Muscle of arm (tissue), 14 donors: ENCODE measurements at places on chromosomes 16 and 17. TPM values are rescaled to one million over a fixed set of nuclear protein-coding genes. Genes with fewer than 3 reads are reported as not detected.

- no peak for DNase-seq
These were observed 37.1 kb upstream of the AMZ2 start for GRCh38 chr17:68210570-68211315.

GRCh38 chr16:9955677-9956076 is 226.6 kb downstream of the GRIN2A start:
- no peak for DNase-seq

- DNase-seq: no peak
These were observed 59.9 kb upstream of the GRIN2A start for GRCh38 chr16:10242097-10242496.

- DNase-seq: no peak
These were observed 3.5 kb downstream of the SEC14L1 start for GRCh38 chr17:77144227-77144626.

DNA sequence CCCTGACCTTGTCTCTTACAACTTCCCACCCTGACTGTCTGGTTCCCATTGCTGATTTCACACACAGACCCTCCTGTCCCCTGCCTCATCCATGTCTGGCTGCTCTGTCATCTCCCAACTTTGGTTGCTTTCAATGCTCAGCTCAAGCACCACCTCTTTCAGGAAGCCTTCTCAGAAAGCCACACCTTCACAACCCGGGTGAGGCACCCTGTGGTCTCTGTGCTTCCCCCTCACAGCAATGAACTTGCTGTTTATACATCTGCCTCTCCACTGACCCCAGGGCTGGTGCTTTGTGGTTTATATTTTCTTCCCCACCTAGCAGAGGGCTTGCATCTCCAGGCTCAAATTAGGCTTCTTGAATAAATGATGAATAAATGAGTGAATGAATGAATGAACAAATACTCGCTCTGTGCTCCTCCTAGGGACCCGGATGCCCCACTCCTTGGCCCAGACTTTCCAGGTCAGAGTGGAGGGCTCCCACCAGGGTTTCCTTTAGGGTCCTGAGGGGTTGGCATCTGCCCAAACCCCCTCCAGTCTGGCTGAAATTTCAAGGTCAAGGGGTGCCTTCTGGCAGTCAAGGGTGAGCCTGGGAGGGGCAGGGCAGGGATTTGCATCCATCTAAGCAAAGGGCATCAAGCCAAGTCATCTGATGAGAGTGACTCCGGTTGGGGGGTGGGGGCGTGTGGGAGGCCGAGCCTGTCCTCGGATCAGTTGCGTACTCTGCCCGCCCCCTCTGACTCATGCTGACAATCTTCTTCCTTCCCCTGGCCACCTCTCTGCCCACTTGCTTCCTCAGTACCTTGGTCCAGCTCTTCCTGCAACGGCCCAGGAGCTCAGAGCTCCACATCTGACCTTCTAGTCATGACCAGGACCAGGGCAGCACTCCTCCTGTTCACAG is at the start of gene ITGAX:
Gene ITGAX (plus strand): TSS at position 783 of the 898 bp plus-strand sequence. CDS start 79 bp downstream, at position 862.
- no peak for DNase-seq

GRCh38 chr17:50026046-50026675 is 29.7 kb upstream of the ITGA3 start:
- DNase-seq: no peak

DNA sequence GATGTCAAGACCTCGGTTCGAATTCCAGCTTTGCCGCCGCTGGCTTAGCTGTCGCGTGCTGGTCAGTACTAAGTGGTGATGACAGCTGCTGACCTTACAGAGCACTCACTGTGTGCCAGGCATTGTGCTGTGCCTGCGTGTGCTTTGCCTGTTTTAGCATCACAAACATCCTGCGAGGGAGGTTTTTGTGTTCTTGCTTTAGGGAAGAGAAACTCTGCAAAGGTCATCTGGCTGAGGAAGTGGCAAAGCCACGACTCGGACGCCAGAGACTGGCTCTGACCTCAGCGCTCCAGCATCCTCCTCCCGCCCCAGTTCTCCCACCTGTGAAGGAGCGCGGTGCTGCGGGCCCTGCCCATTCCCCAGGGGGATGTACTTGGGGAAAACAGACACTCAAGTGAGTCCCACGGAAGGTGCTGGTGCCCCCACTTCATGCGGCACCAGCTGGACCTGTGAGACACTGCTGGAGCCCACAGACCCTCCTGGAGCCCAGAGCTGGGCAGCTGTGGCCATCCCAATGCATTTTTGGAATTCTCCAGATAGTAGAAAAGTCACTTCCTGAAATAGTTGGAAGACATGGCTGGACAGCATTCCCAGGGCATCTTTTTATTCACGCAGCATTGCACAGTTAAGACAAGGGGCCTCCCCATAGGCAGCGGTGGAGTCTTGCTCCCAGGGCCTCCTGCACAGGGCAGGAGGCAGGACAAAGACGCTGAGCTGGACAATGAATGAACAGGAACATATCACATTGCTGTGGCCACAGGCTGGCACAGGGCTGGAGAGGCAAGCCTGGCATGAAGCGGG is 20.0 kb upstream of the HERPUD1 start:
- no peak for DNase-seq

GRCh38 chr17:9298776-9299295 is 276.8 kb downstream of the STX8 start:
- no peak for DNase-seq

DNA sequence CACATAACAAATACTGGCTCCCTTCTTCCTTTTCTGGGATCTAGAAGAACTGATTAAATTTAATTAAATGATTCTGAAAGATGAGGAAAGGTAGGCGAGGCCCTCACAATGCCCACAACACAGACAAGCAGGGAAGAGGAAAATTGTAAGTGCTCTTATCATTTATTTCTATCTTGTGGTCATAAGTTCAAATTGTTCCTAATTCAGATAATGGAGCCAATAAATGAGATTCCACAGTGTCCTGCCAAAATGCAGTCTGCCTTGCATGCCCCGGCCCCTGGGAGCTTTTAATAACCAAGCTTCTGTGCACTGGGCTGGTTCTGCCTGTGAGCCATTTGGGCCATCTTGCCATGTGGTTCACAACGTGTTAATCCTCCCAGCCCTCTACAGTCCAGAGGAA is 97.0 kb downstream of the CMC2 start:
- no peak for DNase-seq

DNA sequence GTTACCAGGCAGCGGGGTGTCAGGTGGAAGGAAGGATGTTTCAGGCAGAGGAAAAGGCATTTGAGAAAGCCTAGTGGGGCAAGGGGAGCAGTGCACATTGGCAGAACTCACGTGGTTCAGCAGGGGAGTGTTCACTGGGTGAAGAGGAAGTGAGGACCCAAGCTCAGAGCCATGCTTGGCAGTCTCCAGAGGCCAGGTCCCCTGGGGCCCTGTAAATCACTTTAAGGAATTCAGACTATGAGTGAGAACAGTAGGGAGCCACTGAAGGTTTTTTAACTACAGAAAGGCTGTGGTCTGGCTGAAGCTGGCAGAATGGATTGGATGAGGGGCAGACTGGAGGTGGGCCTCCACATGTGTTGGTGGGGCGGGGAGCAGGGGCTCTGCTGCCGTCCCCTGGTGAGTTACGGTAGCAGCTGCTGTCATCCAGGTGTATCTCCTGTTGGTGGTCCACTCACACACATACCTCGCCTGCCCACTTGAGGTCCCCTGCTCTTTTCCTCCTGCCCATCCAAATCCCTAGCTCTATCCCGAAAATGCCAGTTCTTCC is 5.1 kb downstream of the CLEC16A start:
- DNase-seq: no peak

GRCh38 chr17:77354670-77355455 is 214.1 kb downstream of the SEC14L1 start:
- DNase-seq: peak; percentile 77

DNA sequence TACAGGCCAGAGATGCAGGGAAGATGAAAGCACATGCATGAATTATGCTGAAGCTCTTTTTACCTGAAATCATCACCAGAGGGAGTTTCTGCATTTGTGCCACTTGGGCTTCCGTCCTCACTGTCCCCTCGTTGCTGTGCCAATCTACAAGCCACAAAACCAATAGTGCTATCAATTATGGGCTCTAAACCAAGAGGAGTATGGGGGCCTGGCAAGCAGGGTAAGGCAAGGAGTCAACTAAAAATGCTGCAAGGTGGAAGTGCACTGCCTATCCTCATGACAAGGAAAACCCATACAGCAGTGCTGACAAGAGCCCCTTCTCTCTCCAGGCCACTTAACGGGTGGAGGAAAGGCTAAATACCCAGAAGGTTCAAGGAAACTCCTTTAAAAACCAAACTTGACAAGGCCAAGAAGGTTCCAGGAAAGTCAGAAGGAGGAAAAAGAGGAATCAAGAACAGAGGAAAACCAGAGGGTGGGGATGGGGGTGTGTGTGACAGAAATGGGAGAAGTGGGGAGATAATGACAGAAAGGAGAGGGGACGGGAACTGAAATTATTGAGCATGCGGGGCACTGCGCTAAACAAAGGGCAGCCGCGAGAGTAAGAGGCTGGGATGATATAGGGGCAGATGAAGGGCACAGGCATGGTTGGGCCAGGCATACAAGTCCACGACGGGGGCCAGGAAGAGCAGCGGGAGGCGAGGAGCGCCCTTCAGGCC is 674 bp downstream of the C17orf75 start:
- DNase-seq: peak; percentile 31

- DNase-seq: no peak
These were observed 1.9 kb downstream of the MYL11 start for GRCh38 chr16:30376461-30376902.

DNA sequence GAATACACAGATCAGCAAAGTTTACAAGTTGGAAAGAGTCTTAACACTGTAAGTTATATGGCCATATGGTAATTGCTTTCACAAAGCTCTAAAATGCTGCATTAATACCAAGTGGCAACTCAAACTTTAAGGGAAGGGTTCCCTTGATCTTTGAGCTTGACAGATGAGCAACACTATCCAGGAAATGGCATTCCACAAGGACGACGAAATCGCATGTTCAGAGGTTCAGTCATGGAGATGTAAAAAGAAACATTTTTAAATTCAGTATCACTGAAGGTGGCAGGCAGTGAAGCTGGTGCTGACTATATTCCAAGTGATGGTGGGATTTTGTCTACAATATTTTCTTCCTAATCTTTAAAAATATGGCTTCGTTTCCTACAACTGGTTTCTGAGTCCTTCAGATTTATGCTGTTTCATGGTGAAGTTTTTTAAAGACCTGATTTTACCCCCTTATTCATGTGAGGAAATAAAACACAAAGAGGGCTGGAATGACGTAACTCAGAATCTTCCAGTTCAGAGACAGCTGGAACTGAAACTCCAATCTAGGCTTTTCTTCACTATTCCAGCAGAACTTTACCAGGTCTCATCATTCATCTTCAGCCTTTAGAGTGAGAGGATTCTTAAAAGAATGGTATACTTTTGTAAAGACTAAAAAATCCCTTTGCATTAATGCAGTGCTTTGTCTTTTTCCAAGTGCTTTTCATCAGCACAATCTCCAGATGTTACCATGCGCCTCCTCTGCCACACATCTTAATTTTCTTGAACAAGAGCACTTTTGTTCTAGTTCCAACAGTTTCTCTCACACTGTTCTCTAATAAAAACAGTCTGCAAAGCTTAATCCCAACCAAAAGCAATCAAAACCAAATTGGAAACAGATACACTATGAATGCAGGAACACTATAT is 20.2 kb downstream of the CHCT1 start:
- DNase-seq: peak; percentile 17

DNA sequence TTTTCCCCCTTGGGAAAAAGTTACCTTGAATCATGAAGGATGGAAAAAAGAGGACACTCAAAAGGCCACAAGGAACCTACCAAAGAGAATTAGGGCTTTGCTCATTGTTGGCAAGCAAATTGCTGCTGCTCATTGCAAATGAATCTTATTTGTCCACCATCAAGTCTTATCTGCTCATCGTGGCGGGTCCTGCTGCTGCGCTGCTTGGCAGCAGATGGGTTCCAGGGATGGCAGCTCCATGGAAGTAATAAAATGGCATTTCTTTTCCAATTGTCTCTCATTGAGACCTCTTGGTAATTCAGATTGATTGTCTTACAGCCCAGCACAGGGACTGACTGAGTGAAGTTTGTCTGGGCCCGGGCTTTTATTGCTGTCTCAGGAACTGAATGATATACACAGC is 118.7 kb downstream of the MRM1 start:
- DNase-seq: no peak

DNA sequence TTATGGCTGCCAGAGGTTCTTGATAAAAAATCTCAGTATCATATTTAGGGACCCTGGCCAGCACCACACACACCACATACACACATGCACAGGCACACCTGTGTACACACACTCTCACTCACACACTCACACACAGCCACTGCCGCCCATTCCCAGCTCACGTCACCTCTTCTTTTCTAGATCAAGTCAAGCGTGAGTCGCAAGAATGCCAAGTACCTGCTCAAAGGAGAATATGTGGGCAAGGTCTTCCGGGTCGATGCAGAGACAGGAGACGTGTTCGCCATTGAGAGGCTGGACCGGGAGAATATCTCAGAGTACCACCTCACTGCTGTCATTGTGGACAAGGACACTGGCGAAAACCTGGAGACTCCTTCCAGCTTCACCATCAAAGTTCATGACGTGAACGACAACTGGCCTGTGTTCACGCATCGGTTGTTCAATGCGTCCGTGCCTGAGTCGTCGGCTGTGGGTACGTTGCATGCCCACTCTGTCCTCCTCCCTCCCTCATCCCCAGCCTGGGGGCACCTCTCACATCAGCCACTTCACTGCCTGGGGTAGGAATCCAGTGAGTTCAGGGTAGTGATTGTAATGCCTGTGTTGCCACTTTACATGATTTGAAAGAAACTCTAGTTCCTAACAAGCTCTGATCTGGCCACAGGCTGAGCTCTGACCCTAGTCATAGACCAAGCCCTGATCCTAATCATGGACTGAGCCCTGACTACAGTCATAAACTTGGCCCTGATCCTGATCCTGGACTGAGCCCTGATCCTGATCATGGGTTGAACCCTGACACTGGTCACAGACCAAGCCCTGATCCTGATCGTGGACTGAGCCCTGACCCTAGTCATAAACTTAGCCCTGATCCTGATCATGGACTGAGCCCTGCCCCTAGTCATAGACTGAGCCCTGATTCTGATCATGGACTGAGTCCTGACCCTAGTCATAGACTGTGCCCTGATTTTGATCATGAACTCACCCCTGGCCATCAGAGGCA is 20.4 kb downstream of the CDH5 start:
- no peak for DNase-seq

- no peak for DNase-seq
These were observed 28.2 kb upstream of the TNFRSF13B start for GRCh38 chr17:16999931-17000625.

The MAPT gene
- not detected for polyA plus RNA-seq

The LPO gene
- polyA plus RNA-seq: 0.37 TPM

The DNAH9 gene
- polyA plus RNA-seq: 0.76 TPM

The PNMT gene
- polyA plus RNA-seq: 3.5 TPM

The AANAT gene
- not detected for polyA plus RNA-seq

The BCO1 gene
- polyA plus RNA-seq: not detected

The SEPTIN1 gene
- 2.2 TPM for polyA plus RNA-seq

The MRPL45 gene
- 59.1 TPM for polyA plus RNA-seq

The SYCE1L gene
- 3.7 TPM for polyA plus RNA-seq

The KCNH6 gene
- not detected for polyA plus RNA-seq

The SPNS1 gene
- 29.0 TPM for polyA plus RNA-seq

The SEZ6L2 gene
- 1.6 TPM for polyA plus RNA-seq
